ENCODE measurements at places on chromosomes 7 and 10. TPM values are rescaled to one million over a fixed set of nuclear protein-coding genes. Genes with fewer than 3 reads are reported as not detected.

DNA sequence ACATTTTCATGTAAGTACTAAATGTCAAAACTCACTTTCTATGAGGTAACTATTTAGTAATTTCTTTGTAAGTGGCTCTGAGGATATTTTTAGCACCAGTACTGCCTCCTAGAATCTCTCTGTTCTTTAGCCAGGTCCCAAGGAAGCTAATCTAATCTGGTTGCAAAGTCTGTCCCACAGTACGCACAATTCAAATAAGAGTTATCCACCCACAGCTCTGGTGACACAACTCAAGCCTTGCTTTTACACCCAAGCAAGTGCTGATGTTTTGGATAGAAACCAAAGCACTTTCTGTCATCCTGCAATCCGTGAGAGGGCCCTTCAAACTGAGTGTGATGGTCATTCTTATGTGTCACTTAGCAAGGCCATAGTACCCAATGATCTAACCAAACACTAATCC is 14.5 kb downstream of the GIMAP5 start:
- DNase-seq: no peak

GRCh38 chr7:80334908-80335307 is 177.0 kb downstream of the GNAT3 start:
- no peak for DNase-seq

GRCh38 chr10:33982995-33983394 is 648.5 kb upstream of the NRP1 start:
- no peak for DNase-seq

GRCh38 chr7:155878250-155878649 is 66.0 kb upstream of the SHH start:
- DNase-seq: no peak

Gene ORC5
- total RNA-seq: 24.6 TPM

Measured in Panc1 (cell line).